ENCODE measurements at places on chromosomes 2 and 18.

- no peak for DNase-seq
Observed at GRCh38 chr2:101351207-101351606, 36.1 kb downstream of the CREG2 start.

DNA sequence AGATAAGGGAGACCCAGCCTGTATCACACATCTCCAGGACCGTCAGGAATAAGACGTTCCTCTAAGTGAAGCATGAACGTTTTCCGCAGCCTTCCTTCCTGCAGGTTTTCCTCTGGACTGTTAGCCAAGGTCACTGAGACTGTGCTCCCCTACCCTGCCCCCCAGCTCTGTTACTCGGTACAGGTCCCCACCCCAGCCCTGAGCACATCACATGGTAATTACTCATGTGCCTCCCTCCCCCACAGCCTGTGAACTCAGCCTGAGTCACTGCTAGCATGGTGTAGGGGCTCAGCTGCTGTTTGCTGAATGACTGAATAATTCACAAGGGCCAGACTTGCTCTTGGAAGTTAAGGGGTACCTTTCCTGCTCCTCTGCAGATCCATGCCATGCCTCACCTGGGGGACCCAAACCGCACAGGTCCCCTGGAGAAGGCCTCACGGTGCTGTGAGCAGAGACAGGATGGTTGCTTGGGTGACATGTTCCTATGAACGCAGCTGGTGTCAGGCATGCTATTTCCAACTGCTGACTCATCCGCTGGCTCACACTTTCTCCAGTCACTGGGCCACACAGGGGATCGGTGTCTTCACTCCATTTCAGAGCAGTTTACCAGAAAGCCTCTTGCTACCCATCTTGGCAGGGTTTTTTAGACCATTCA is 88.2 kb downstream of the PLB1 start:
- no peak for DNase-seq

DNA sequence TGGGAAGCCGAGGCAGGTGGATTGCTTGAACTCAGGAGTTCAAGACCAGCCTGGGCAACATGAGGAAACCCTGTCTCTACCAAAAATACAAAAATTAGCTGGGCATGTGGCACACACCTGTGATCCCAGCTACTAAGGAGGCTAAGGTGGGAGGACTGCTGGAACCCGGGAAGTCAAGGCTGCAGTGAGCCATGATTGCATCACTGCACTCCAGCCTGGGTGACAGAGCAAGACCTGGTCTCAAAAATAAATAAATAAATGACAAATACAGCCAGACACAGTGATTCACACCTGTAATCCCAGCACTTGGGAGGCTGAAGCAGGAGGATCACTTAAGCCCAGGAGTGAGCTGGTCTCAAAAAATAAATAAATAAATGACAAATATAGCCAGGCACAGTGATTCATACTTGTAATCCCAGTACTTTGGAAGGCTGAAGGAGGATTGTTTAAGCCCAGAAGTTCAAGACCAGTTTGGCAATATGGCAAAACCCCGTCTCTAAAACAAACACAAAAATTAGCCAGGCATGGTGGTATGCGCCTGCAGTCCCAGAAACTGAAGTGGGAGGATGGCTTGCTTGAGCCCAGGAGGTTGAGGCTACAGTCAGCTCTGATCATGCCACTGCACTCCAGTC is 6.2 kb downstream of the KANSL3 start:
- DNase-seq, result no peak

- no peak for DNase-seq
Observed at GRCh38 chr2:104755026-104755878, 98.7 kb upstream of the POU3F3 start.

- DNase-seq, result no peak
Observed at GRCh38 chr2:200795028-200795440, 16.7 kb upstream of the BZW1 start.

GRCh38 chr2:217789003-217789735 is 213.6 kb downstream of the TNS1 start:
- peak; percentile 62 for DNase-seq

DNA sequence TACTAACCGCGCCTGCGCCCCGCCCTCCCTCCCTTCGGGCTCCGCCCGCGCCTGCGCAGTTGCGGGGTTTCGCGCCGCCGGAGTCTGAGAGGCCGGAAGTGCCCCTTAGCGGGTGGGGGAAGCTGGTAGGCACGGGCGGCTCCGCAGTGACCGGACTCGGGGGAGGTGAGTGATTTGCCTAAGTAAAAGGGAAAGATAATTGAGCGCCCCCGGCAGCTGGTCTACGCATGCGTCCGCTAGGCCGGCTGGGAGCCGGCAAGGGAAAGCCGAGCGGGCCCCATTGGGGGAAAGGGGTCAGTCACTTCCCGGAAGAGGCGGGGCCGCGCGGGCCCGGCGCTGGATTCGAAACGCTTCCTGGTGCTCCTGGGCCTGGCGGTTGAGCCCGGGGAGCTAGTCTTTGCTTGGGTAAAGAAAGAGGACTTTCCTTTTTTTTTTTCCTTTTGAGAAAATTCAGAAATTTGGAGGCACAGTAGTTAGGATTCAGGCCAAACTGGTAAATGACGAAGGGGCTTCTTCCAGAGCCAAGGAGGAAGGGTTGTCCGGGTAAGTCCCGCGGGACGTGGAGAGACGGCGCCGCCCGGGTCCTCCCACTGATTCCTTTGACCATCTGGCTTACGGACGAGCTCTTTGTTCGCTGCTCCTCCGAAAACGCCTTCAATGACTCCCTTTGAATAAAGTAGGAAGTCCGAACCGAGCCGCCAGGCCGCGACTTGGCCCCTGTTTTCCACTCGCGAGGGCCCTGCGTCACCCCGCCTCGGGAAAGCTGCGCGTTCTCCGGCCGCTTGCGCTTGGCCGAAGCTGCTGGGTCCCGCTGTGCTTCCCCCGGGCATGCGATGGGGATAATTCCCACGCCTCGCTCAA is at the start of the genes GEN1 and SMC6:
Gene GEN1, plus strand, starts transcription at position 336 of the 861 bp plus-strand sequence. CDS start 5,806 bp downstream, outside the sequence.
Gene SMC6, minus strand, starts transcription at position 8 of the 861 bp plus-strand sequence. CDS start 7,864 bp downstream, outside the sequence.
- peak; percentile 95 for DNase-seq

GRCh38 chr2:235925250-235925919 is 242.8 kb downstream of the GBX2 start:
- DNase-seq, result no peak

DNA sequence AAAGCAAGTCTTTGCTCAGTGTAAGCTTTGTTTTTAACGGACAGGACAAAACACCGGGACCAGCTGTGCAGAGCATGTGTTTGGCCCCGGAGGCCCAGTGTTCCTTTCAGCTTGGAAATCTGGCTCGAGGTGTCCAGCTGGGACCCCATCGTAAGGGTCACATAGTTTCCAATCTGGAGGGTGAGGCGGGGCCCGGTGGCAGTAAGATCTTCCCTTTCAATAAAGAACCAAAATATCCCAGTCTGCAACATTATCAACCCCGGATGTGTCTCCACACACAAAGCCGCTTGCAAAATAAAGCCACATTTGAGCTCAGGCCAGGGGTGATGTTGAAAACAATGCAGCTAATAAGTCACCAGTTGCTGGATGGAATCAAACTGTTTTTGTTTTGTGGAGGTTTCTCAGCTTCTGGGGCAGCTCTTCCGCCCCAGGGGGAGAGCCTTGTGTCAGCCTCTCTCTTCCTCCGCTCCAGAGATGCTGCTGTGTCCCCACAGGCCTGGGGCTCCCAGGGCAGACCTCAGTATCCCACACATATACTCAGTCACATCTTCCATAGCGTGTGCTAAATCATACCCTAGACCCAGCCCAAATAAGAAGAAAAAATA is 138.6 kb upstream of the GLI2 start:
- DNase-seq, result no peak

GRCh38 chr18:25166113-25166512 is 185.9 kb downstream of the ZNF521 start:
- no peak for DNase-seq

DNA sequence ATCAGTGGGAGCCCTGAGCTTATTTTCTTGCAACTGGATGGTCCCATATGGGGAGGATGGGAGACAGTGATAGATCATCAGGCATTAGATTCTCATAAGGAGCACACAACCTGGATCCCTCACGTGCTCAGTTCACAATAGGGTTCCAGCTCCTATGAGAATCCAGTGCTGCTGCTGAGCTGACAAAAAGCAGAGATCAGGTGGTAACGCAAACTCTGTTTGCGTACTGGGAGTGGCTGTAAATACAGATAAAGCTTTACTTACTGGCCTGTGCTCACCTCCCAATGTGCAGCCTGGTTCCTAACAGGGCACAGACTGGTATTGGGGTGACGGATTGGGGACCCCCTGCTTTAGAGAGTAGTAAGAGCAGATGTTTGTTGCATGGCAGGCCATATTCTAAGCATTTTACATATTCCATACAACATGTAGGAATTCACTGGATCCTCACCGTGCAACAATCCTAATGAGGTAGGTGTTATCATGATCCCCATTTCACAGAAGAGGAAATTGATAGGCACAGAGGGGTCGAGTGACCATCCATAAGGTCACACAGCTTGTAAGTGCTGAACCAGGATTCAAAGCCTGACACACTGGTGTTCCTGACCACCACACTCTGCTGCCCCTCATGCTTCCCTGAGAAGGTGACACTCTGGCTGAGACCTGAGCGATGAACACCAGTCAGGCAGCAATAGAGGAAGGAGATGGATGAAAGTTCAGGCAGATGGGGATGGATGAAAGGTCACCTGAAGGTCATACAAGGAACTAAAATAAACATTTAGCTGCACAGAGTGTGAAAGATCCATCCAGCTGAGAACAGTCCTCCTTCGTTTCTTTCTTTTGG is 15.7 kb upstream of the MAT2A start:
- DNase-seq, result no peak

GRCh38 chr2:169200756-169201155 is 131.4 kb downstream of the DHRS9 start:
- DNase-seq, result no peak

GRCh38 chr2:237184192-237184918 is 98.7 kb downstream of the COPS8 start:
- no peak for DNase-seq

DNA sequence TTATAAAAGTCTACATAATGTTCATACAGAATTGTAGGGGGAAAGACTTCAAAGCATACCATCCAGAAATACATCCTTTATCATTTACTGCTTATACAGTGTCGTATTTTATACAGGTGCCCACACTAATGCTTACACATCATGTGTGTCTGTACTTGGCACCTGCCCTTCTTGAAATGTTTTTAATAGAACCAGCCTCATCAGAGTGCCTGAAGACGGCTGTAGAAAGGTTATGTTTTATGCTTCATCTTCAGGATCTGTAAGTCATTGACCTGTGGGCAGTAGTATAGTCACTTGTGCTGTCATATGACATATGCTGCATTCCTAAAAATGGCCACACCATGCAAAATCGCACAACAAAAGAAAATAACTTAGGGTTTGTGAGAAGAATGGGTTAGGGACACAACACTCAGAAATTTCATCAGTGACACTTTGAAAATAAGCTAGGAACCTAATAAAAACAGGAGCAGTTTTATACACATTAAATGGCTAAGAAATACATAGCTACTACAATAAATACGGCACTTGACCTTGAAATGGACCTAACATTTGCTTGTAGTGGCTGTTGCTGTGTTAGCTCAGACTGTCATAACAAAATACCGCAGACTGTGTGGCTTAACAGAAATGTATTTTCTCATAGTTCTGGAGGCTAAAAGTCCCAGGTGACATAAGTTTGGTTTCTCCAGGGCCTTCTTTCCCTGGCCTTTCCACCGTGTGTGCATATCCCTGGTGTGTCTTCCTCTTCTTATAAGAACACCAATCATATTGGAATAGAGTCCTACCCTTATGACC is 112.6 kb downstream of the CERS6 start:
- no peak for DNase-seq

DNA sequence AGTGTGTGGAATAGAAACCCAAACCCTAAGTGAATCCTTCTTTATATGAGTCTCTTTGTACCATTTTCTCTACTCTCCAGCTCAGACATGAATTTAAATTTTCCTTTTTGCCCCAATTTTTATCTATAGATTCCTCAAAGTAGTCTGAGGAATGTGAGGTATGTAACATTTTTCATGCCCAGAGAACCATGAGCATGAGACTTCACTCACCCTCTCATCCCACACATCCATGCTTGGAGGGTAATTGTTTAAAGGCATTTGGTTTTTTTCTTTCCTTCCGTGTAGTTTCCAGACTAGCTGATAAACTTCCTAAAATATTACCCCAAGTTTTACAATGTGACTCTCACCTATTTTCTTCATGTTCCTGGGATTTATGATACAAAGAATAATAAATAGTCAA is 2056.8 kb upstream of the CELF4 start:
- no peak for DNase-seq

DNA sequence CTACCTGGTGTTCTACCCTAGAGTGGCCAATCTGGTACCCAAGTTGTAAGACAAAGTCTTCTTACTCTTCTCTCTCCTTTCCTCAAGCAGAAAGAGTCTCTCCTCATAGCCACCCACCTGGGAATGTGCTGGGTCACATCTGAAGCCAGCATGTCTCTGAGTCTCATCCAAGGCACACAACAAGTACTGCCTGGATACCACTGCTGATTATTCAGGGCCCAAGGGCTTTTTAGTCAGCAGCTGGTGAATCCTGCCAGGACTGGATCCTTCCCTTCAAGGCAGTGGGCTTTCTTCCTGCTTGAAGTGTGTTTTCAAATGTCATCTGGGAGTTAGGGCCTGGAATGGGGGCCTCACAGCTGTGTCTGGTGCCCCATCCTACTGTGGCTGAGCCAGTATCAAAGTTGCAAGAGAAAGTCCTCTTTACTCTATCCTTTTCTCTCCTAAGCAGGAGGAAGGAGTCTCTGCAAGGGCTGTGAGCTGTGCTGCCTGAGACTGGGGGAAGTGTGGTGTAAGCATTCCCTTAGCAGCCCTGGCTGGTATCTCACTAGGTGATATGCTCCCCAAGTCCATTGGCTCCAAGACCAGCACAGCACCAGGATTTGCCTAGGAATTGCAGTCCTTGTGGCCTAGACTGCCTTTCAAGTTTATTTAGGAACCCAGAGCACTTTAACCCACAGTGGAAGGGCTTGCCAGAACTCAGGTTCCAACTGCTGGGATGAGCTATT is 27.2 kb downstream of the OXER1 start:
- DNase-seq, result no peak

- no peak for DNase-seq
Observed at GRCh38 chr2:119221609-119222008, 2.0 kb upstream of the STEAP3 start.

GRCh38 chr2:100731535-100731981 is 88.4 kb upstream of the NPAS2 start:
- no peak for DNase-seq

DNA sequence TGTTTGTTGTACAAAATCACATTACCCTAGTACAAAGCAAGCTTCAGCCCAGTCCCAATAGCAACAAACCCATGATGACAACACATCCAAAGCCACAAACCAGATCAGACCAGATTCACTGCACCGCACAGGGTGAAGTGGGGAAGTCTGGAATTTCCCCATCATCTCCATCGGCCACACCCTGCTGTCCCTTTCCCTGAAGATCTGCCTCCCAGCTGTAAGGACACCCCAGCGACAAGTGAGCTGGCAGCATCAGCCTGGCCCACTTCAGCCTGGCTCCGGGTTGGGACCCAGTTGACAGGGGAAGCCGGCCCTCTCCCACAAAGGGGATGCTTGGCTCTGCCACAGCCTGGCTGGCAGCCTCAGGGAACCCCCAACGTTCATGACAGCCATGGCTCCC is 207.6 kb downstream of the MGAT5 start:
- DNase-seq, result no peak

- DNase-seq, result no peak
Observed at GRCh38 chr2:239114119-239114581, 266.3 kb downstream of the TWIST2 start.
